ENCODE measurements at places on chromosomes 4 and X. TPM values are rescaled to one million over a fixed set of nuclear protein-coding genes. Genes with fewer than 3 reads are reported as not detected.

The SSX2B gene
- not detected for total RNA-seq

The SORCS2 gene
- 0.27 TPM for total RNA-seq

The GPR34 gene
- not detected for total RNA-seq

The NEIL3 gene
- total RNA-seq, result 3.7 TPM

The MMGT1 gene
- total RNA-seq, result 40.2 TPM

The SPANXA2 gene
- not detected for total RNA-seq

The BMX gene
- 0.90 TPM for total RNA-seq

All from fibroblast of the aortic adventitia (primary cell).